Stimulated activated naive CD8-positive, alpha-beta T cell treated with anti-CD3 and anti-CD28 coated beads, Interleukin-15, Interleukin-2, amounts not matched to agents 100 U/mL and 50 U/mL, for 24 hours (primary cell): ENCODE measurements at places on chromosomes 3 and 15.

GRCh38 chr15:65366122-65366892 lies 11.5 kb downstream of the IGDCC3 start:
- DNase-seq = no peak

DNA sequence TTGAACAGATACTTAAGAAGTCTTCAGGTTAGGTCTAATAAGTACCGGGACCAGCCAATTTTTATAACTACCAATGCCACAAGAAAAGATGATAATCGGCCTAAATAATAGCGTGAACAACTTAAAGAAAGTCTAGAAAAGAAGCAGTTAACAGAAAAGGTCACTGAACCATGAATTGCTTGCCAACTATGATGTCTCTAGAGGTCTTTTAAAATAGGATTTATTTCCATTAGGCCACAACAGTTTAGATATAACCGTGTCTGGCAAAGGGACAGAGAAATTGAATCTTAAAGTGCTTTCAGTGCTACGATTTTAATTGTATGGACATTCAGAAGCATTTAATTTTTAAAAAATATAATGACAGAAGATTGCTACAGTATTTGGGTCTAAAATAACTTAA lies 1070.4 kb downstream of the ROBO1 start:
- no peak for DNase-seq

- DNase-seq = no peak
Observed at GRCh38 chr15:100454148-100454547, 74.6 kb downstream of the CERS3 start.

GRCh38 chr3:113132571-113132996 lies 78.8 kb upstream of the BOC start:
- DNase-seq = no peak

GRCh38 chr3:129063091-129063640 lies 2.6 kb downstream of the GP9 start:
- DNase-seq = no peak

DNA sequence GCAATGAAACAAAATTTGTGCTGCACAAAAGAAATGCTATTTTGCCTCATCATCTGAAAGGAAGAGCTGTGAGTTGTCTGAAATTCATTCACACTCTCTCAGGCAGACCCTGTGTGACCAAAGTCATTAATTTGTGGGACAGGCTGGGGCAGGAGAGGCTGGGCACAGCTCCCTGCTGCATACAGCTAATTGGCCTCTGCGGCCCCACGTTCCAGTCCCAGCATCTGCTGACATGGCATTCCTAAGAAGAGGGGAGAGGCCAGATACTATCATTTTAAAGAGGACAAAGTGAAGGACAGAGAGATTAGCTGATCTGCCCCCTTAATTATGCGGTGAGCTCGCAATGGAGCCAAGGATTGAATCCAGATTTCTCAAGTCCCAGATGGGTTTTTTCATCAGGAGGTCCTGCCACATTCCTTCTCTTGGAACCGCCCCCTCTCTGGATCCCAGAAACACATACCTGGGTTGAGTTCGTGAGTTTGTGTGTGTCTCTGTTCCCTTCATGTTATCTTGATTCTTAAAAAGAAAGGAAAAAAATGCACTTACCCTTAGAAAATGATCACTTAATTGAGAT lies 25.1 kb downstream of the POLR2M start:
- DNase-seq = no peak

DNA sequence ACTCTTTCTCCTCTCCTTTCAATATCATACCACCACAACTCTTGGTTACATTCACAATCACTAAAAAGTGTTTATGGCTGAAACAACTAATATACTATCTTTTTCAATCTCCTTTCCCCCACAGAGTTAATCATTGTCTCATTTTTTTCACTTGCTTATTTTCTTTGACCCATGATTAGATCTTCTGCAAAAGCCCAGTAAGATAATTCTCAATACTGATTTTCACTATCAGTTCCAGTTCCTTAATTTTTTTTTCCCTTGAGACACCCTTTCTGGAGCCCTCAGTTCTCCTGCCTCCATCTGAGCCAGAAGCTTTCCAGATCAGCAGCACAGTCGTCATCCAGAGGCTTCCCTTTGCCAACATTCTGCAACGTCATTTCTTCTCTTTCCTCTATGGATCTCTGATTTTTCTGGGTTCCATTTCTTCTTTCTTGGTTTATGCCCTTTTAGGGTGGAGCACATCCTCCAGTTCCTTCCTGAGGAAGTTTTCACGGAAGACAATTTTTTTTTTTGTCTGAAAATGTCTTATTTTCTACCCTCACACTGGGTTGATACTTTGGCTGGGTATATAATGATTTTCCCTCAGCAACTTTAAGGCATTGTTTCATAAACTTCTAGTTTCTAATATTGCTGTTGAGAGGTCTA lies 88.7 kb upstream of the C15orf39 start:
- DNase-seq = no peak

- DNase-seq = no peak
Observed at GRCh38 chr3:53899750-53900149, 8.1 kb upstream of the SELENOK start.

GRCh38 chr3:24375947-24376384 lies 118.7 kb downstream of the THRB start:
- DNase-seq = no peak

- no peak for DNase-seq
Observed at GRCh38 chr3:58484722-58485069, 7.2 kb upstream of the KCTD6 start.

DNA sequence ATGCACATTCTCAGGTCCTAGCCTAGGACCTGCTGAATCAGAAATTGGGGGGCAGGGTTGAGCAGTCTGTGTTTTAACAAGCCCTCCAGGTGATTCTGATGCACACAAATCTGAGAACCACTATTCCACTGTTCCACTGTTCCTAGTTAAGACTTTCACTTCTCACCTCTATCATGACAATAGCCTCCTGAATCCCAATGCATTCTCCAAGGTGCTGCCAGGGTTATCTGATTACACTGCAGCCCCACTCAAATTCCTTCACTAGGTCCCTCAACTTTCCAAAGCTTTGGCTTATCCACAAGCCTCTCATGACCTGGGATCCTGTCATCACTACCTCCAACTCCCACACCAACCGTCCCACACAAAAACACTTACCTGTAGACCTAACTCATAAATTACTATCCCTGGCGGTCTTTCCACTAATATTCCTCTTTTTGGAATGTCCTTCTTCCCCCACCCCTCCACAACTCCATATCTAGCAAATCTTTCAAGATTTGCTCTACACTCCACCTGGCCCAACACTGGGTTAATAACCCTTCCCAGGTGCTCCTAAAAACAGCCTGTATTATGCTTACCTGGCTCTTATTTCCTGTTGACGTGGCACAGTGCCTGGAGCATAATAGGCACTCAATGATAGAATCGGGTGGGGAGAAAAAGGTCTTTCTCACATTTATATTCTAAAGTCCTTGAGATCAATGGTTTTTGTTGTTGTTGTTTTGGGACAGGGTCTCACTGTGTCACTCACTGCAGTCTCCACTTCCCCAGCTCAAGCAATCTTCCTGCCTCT lies 27.2 kb downstream of the TBL1XR1 start:
- no peak for DNase-seq

- DNase-seq = no peak
Observed at GRCh38 chr3:146536681-146537080, 7.7 kb downstream of the PLSCR1 start.

DNA sequence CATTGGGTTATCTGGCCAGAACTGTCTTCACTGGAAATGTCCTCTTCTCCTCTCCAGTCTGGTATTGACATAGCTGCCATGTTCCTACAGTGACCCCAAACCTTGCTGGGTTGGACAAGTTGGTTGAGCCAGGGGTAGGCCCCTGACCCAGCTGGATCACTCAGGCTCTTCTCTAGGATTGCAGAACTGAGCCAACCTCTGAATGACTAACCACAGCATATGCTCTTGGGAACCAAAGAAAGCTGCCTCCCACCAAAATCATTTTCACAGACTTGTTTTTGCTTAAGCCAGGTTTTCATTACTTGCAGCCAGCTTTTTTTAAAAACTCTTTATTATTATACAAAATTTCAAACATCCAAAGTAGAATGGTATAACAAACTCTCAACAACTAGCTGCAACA lies 41.4 kb downstream of the FSIP1 start:
- no peak for DNase-seq

GRCh38 chr3:100103558-100104441 lies 10.5 kb downstream of the FILIP1L start:
- DNase-seq = peak; percentile 22

- DNase-seq = no peak
Observed at GRCh38 chr3:197260491-197261163, 37.8 kb downstream of the DLG1 start.

DNA sequence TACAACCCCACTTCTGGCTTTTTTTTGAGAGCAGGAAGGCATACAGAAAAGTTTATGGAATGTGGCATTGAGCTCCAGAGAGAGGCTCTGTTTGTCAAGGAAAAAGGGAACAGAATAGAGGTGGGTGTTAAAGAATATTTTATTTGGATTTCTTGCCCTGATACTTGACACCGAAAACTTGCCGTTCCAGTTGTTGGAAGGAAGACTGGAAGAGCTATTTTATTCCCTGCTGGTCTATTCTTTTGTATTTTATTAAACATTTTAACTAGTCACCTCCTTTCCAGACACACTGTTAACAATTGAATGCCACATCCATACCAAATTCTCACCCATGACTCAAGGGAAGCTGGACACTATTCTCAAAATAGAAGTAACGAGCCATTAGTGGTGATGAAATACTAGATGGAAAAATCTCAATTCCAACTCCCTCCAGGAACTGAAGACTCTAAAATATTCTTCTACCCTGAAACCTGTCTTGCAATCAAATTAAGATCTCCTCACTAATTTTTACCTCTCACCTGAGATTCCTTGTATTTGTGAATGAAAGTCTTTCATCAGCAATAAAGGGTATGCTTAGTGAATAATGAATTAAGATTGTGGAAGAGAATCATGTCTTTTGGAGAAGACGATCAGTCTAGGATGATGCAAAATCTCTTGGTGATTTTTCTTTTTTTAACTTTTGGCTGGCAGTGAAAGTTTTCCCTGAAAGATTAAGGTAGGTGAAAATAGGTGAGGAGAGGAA lies 28.5 kb downstream of the GREM1 start:
- DNase-seq = no peak

DNA sequence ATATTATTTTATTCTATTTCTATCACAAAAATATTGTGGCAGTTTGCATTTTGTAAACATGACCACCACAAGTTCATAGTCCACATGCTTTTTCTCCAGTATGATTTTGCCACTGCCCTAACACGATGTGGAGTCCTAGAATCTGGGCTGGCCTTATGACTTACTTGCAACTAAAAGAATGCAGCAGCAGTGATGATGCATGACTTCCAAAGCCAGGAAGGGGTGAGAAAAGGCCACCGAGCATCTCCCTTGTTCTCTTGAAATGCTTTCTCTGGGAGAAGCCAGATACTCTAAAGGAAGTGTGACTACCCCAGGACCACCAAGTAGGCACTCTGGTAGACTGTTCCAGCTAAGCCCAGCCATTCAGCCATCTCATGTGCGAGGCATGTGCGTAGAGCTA lies 191.6 kb upstream of the MRPL3 start:
- DNase-seq = no peak

DNA sequence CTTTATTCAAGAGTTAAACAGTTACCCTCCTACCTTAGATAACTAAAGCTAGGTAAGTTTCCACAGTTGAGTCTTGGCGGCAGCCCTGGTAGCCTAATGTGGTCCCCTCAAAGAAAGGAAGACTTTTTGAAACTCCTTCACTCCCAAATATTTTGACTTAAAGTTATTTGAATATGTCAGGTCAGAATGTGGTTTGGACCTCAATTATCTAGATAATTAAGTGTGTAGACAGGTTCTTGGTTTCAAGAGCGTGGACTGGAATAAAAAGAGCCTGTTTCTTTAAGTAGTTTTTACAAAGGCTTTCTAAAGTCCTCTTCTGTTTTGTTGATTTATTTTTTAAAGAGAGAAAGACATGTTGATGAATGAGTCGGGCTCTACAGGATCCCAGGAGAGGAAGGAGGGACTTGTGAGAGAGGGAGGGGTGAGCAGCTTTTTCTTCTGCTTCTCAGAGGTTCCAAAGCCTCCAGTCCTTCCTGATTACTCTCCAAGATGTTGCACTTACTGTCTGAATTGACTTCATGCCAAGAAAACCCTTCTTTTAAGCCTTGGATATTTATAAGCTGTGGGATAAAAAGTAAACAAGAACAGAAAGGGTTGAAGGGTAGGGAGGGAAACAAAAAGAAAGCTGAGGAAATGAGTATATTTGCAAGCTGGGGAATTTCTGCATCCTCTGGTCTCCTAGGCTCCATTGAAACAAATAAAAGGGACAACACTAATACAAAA lies 457.4 kb downstream of the IGSF11 start:
- DNase-seq = no peak

DNA sequence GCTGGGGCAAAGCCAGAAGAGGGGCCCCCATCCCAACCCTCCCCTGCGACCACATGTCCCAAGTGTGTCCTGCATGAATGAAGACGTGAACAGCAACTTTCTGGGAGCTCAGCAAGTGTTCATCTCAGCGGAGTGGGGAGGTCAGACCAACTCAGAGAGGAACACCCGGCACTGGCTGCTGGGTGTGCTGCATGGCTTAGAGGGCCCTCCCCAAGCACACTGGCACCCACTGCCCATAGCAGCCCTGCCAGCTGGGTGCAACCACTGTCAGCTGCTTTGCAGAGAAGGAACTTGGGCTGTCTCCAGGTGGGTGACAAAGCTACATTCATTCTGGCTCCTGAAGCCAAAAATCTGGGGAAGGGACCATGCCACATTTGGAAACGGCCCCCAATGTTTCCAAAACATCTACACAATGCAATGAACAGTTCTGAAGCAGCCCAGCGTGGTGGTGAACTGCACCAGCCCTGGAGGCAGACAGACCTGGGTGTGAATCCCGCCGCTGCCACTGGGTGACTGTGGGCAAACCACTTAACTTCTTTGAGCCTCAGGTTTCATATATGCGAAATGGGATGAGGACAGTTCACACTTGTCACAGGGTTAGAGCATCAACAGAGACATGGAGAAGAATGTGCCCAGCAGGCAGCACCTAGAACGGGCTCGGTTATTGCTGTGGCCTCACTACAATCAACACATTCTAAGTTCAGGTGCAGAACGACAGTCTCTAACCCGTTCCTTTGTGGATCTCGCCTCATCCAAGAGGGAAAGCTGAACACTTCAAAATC lies 145.4 kb downstream of the NUP210 start:
- DNase-seq = no peak

- DNase-seq = no peak
Observed at GRCh38 chr3:193599393-193599792, 6.4 kb downstream of the OPA1 start.

- DNase-seq = no peak
Observed at GRCh38 chr3:88028876-88029275, 29.9 kb downstream of the CGGBP1 start.
